Dermis blood vessel endothelial cell (primary cell): ENCODE measurements at places on chromosomes 6 and 20.
A peak's percentile ranks its signal among the peaks of the same experiment; 100 is the strongest.

GRCh38 chr20:62711703-62712101, 3.1 kb downstream of the NTSR1 start:
- DNase-seq: no peak

- DNase-seq: no peak
These were observed 61.5 kb downstream of the SYNE1 start for GRCh38 chr6:152575621-152576150.

GRCh38 chr6:53095270-53095669, 30.1 kb downstream of the FBXO9 start:
- DNase-seq: no peak

DNA sequence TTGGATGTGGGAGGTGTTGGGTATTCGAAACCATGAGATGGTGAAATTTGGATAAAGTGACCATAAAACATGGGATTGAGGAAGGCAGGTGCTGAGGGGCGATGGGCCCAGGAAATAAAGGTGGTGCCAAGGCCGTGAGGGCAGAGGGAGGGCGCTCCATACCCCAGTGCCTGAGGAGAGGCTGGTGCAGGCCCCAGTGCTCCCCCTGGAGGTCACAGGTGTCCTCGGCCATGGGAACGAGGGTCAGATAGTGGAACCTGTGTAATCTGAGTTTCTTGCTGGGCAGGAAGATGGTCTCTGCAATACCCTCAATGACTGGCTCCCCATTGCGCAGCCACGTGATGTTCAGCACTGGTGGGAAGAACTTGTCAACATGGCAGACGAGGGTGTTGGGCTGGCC, 16.2 kb downstream of the HLA-DPB1 start:
- peak; percentile 22 for DNase-seq
